ENCODE measurements at places on chromosomes 13 and 19.

DNA sequence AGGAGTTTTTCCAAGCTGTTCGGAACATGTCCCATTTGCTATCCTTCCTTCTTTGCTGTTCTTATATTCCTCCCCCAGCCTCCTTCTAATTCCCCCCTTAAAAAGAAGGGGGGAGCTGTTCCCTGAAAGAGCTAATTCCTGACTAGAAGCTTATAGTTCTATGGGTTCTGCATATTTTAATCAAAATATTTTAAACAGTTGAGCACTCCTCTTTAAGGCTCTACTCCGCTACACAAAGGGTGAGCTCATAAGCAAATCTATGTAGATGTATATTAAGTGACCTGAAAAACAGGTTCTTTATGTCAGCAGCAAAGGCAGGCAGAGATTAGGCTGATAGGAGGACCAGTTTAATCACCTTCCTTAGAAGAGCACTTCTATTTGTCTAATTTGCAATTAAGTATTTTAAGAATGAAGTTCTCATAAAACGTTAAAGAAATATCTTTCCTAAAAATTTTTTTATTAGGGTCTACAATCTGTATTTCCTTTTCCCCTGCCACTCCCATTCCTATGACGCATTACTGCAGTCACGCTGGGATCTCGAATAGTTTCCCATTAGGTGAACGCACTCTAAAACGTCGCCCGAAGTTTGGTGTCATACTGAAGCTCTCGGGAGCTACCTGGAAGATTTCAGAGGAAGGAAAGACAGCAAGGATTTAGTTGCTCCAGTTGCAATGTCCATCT is 5.2 kb downstream of the EFNB2 start:
- DNase-seq, result no peak

- peak; percentile 26 for DNase-seq
Observed at GRCh38 chr13:27997904-27998522, 9.5 kb upstream of the URAD start.

GRCh38 chr19:37221136-37221535 is 3.1 kb downstream of the ZNF383 start:
- DNase-seq, result no peak

- no peak for DNase-seq
Observed at GRCh38 chr19:47111006-47111621, 2.5 kb downstream of the ZC3H4 start.

DNA sequence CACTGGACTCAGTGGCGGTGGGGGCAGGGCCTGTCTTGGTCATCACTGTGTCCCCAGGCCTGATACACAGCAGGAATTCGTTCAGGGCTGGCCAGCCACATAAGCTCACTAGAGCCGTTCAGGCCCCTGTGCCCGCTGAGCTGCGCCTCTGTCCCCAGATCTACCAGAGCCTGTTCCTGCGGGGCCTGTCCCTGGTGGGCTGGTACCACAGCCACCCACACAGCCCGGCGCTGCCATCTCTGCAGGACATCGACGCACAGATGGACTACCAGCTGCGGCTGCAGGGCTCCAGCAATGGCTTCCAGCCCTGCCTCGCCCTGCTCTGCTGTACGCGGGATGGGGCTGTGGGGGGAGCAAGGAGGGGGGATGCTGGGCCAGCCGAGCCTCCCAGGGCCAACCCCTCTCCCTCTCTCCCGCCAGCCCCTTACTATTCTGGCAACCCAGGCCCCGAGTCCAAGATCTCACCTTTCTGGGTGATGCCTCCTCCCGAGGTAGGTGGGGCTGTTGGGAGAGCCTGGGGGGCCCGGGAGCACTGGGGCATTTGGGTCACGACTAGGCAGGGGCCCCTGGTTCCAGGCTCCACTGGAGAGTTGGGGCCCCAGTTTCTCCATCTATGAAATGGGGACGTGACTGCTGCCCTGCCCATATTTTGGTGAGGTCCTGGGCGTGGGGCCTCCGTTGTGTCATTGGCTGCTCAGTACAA is 13.9 kb downstream of the MPND start:
- no peak for DNase-seq

DNA sequence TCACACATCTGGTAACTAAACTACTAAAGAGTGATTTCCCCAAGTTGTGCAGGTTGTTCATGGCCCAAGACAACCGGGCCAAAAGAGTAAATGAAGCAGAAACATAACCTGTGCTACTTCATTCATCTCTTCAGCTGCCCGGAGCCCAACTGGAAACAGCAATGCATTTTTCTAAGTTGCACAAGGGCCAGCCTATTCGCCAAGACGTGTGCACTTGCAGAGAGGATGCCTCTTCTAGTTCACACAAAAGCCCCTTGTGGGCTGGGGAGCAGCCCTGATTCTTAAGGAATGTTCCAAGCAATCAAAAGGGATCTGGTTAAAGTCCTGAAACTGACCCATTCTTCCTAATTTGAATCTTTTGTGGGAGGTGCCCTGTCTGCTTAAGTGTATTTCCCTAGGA is 275.8 kb downstream of the SHISA2 start:
- DNase-seq, result no peak

- no peak for DNase-seq
Observed at GRCh38 chr13:55869648-55870047, 1271.1 kb upstream of the PRR20A start.

- DNase-seq, result peak; percentile 80
Observed at GRCh38 chr13:94061301-94061700, 418.2 kb downstream of the DCT start.

- DNase-seq, result no peak
Observed at GRCh38 chr13:83905641-83906040, 23.4 kb upstream of the SLITRK1 start.

DNA sequence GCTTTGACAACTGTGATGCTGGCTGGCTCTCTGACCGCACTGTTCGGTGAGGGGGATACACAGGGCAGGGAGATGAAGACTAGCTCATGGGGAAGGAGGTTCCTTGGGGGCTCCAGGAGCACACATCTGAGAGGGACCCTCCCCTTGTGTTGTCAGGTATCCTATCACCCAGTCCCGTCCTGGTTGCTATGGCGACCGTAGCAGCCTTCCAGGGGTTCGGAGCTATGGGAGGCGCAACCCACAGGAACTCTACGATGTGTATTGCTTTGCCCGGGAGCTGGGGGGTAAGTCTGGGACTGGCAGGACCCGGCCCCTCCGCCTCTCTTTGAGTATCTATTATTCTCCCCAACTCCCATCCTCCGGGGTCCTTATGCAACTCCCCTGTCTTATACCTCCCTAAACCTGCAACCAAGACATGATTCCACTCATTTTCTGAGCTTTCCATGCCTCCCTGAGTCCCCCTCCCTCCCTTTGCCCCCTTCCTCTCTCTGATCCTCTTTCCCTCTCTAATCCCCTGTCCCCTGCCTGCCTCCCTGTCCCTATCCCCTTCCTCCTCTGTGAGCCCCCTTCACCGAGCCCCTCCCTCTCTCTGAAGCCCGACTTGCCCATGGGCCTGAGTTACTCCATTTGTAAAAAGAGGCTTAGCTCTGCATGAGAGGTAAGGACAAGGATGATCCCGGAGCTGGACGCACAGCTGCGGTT is 12.5 kb downstream of the NCAN start:
- no peak for DNase-seq

GRCh38 chr13:84137292-84137691 is 255.0 kb upstream of the SLITRK1 start:
- no peak for DNase-seq

DNA sequence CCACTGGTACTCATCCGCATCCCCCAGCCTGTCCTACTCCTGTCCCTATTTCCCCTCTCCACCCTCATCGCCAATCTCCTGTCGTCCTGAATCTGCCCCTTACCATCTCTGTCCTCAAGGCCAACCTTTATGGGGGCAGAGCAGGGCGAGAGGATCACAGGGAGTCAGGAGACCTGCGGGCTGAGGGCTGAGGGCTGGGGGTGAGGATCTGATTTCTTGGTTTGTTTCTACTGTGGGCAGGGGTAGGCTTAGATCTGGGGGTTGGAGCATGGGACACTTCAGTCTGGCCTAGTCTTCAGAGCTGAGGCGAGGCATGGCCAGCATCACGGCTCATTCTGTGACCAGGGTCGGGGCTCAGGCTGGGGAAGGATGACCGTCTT is 16.5 kb upstream of the ERCC1 start:
- DNase-seq, result no peak

DNA sequence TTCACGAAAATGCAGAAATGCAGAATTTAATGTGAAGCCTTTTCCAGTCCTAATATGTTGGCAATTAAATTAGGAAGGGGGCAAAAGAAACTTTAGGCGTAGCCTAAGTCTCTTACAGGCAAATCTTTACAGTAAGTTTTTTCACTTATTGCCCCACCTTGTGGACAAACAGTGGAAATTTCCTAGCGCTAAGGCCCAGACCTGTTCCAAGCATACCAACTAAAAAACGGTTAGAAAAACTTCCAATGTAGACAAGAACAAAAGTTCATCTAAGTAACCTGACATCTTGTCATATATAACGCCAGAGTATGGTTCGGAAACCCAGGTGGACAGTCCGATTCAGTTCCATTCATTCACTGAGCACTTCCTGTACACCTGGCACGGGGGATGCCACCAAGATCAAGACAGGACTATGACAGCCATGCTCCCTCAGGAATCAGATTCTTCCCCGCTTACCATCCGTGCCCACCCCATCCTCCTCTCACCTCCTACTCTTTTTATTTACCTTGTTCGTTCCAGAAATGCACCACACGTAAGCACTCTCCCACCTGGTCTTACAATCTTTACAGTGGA is 4.9 kb downstream of the ZAR1L start:
- peak; percentile 52 for DNase-seq

GRCh38 chr13:65606622-65607021 is 1623.5 kb downstream of the PCDH9 start:
- DNase-seq, result peak; percentile 88

DNA sequence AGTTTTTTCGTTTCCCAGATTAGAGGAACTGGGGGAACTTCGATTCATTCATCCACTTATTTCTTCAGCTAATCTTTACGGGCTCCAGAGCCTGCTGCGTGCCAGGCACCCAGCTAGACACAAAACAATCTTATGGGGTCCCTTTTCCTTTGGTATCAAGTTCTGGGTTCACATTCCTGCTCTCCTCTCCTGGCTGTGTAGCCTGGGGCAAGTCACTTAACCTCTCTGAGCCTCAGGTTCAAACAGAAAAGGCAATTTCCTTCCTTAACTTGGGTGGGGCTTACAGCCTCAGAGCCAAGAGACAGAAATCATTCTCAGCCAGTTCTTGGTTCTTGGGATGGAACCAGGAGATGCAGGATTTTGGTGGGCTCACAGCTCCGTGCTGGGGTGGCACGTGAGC is 5.9 kb downstream of the SHD start:
- DNase-seq, result no peak

GRCh38 chr19:56222901-56223300 is 20.8 kb downstream of the ZSCAN5C start:
- DNase-seq, result no peak

DNA sequence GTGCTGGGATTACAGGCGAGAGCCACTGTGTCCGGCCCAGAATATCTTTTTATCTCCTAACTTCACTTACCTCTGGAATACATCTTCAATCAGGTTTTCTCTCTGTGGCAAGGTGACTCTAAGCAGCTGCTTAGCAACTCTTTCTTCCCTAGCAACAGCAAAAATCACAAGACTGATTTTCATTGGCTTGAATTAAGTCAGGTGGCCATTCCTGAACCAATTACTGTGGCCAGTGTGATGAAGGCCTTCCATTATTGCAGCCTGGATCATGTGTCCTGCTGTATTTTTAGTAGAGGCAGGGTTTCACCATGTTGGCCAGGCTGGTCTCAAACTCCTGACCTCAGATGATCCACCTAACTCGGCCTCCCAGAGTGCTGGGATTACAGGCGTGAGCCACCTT is 9.0 kb upstream of the LTBP4 start:
- no peak for DNase-seq

DNA sequence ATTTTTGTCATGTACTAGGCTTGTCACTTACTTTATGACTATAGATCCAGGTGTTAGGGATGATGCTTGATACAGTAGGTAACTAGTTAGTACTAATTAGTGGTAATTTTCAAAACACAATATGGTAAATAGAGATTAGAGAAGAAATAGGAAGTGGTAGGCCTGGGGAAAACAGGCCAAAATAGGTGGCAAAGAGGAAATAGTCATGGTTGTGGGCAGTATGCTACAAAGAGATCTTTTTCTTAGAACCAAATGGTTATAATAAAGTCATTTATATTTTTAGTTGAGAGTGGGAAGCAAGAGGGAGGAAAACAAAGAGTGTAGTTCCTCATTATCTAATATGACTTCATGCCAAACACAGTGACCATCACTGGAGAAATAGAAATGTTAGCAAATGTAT is 9.1 kb upstream of the VWA8 start:
- no peak for DNase-seq

DNA sequence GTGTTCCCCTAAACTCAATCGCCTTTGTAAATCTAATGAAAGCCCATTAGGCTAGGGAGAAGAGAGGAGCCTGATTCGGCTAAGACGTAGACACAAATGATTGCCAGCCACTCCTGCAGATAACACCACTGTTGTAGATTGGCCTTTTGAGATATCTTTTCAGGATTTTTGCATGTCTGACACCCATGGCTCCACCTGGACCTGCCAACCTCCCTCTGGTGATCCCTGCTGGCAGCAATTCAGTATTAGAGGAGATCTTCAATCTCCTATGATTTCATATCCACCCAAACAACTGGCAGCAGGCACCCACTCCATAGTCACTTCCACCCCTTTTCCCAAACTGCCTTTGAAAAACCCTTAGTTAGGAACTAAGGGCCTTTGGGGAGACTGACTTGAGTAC is 191.9 kb upstream of the UBL3 start:
- no peak for DNase-seq

- peak; percentile 5 for DNase-seq
Observed at GRCh38 chr13:107069108-107069776, 501.3 kb upstream of the ARGLU1 start.

DNA sequence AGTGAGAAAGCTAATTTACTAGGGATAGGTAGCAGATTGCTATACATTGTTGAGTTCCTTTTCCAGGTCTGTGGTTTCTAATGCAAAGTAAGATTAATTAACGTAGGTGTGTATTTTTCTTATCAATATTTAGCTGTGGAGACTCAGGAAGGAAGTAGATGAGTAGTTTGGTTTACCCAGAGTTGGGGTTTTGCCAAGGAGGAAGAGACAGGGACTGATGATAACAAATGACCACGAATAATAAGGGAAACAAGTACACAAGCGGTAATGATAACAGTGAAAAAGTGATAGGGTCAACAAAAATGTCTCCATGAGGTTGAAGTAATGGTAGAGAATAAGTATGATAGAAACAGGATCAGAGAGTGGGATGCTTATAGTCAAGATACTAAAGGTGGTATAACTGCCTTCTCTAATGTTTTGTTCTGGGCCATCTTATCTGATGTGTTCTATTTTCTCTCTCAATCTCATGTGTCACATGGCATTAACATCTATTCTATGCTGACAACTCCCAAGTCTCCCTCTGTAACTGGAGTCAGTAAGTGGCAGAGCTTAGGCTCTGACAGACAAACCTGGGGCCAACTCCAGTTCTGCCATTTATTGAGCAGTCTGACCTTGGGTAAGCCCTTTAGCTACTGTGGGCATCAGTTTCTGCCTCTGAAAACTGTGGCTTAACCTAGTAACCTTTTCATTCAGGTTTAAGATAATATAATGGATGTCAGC is 8.8 kb downstream of the OBI1 start:
- DNase-seq, result no peak

- peak; percentile 79 for DNase-seq
Observed at GRCh38 chr13:47628666-47629065, 372.4 kb downstream of the SUCLA2 start.

GRCh38 chr13:53124623-53125022 is 96.0 kb downstream of the OLFM4 start:
- no peak for DNase-seq

Measured in fibroblast of skin of abdomen (primary cell).